Prostate gland (tissue), 2 donors: ENCODE measurements at places on chromosomes 16 and 17. TPM values are rescaled to one million over a fixed set of nuclear protein-coding genes. Genes with fewer than 3 reads are reported as not detected.
A peak's percentile ranks its signal among the peaks of the same experiment; 100 is the strongest.

DNA sequence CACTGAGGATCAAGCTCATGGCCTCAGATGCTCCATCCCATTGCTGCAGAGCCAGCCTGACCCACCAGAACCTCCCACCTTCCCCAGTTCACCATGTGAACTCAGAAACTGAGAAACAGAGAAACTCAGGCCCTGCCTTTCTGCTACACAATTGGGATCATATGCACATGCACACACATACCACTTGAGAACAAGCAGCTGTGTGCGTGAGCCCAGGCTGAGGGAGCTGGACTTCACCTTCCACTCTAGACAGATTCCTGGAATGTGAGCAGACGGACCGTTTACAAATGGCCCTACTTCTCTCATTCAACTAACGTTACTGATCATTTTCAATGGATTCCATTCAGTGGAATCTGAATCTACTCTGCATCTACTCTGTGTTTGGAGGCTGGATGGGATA is 1.7 kb upstream of the SPEM2 start:
- H3K27me3 ChIP-seq: no peaks in the 10 kb centered on the region
- DNase-seq: no peak
- H3K27ac ChIP-seq: no peak overlapping the region

DNA sequence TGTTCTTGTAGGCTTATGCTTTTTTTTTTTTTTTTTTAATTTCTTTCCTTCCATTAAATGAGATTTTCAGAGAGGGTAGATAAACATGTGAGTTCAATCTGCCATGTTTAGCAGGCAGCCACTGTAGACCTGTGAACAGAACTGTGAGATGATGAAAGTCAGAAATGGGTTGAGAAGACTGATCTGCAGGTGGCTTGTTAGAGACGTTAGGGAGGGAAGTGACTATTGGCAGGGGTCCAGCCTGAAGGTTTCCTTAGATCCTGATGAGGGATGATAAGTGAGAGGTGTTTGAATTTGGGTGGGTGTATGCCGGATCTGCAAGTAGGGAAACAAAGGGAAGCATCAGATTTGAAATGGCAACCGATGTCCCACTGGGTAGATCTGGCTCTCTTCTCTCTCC is 157.8 kb downstream of the HS3ST3B1 start:
- H3K27ac ChIP-seq: no peak overlapping the region
- no peak for DNase-seq
- H3K27me3 ChIP-seq: no peaks in the 10 kb centered on the region
- no peaks in the 10 kb centered on the region for H3K36me3 ChIP-seq
- no peak overlapping the region for H3K4me3 ChIP-seq
- H3K4me1 ChIP-seq: no peaks in the 10 kb centered on the region

DNA sequence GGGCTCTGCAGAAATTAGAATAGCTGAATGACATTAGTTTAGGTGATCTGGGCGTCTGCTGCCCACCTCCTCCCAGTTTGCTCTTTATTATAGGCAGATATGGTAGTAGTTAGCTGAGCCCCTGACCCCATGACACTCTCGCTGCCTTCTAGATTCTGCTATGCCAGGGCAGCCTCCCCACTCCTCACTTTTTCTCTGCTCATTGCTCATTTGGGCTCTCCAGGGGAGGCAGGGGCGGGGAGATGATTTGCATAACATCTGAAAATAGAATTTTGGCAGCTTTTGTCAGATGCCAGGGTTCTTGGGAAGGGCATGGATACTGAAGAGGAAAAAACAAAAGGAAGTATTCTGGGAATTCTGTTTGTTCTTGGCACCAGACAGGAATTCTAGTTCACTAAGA is 78.0 kb upstream of the GAS7 start:
- no peak for DNase-seq
- no peak overlapping the region for H3K27ac ChIP-seq
- no peak overlapping the region for H3K4me3 ChIP-seq
- H3K36me3 ChIP-seq: no peaks in the 10 kb centered on the region
- no peaks in the 10 kb centered on the region for H3K27me3 ChIP-seq

GRCh38 chr17:73010414-73010813 is 82.1 kb downstream of the SLC39A11 start:
- H3K4me1 ChIP-seq: no peaks in the 10 kb centered on the region
- DNase-seq: no peak
- H3K36me3 ChIP-seq: no peaks in the 10 kb centered on the region
- H3K27me3 ChIP-seq: no peaks in the 10 kb centered on the region
- H3K4me3 ChIP-seq: no peak overlapping the region

DNA sequence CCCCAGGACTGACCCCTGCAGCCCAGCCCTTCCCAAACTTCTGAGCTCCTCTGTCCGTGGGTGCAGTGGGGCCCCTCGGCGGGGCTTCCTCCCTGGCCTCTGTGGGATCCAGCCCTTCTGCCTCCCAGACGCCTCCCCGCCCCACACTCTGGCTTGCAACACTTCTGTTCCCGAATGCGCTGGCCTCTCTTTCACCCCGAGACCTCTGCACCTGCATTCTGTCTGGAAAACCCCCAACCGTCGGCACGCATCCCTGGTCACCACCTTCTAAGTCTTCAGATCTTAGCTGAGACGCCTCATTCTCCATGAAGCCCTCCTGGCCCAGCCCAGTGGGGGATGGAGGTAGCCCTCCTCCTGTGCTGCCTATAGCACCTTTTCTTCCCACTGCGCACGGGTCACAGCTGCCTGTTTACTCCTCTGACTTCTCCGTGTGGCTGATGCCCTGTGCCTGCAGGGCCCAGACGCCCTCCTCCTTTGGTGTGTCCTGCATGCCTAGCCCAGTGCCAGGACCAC is 26.4 kb downstream of the TMEM235 start:
- no peak for DNase-seq
- H3K4me3 ChIP-seq: no peak overlapping the region
- H3K27ac ChIP-seq: no peak overlapping the region
- H3K27me3 ChIP-seq: no peaks in the 10 kb centered on the region

DNA sequence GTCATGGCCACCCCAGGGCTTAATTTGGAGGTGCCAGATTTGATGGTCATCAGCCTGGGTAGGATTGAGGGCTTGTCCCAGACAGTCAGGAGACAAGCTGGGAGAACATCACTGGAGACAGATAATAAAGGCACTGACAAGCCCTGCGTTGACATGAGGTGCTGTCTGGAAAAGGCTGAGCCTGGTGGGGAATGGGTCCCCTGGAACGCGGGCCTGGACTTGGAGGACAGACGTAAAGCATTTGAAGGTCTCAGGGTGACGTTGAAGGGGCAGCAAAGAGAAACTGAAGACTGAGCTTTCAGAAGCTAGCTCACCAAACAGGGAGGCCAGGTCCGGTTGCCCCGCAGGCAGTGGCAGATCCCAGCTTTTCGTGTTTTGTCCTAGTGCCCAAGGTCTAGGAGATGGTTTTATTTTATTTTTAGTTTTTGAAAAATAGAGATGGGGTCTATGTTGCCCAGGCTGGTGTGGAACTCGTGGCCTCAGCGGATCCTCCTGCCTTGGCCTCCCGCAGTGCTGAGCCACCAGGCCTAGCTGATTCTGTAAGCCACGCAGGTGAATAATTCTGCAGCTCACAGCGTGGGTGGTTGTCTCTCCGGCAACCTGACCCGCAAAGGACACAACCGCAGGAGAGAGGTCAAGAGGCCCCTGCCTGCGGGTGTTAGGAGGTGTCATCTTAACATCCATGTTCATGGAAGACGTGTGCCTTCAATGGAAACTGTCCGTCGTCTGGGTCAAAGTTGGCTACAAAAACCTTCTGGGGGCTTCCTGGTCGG is 37.6 kb downstream of the METRNL start:
- H3K4me1 ChIP-seq: no peaks in the 10 kb centered on the region
- no peaks in the 10 kb centered on the region for H3K27me3 ChIP-seq
- no peak overlapping the region for H3K27ac ChIP-seq
- no peak for DNase-seq

DNA sequence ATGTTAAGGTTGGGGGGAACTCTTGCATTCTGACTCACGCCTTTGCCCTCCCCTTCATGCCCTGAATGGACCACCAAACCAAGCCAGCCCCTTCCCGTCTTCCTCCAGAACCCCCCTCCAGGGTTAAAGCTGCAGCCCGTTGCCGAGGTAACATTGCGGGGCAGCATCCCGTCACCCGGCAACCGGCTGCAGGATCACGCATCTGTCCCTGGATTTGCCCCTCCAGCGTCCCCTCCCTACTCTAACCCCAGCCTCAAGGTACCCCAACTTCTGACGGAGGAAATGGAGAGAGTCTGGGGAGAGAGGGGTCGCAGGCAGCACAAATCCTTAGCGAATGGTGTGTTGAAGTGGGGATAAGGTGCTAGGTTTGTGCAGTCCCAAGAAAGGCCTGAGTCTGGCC is 563 bp upstream of the NLGN2 start:
- H3K27ac ChIP-seq: no peak overlapping the region
- no peak for DNase-seq
- H3K36me3 ChIP-seq: no peaks in the 10 kb centered on the region
- H3K4me3 ChIP-seq: no peak overlapping the region

- no peaks in the 10 kb centered on the region for H3K36me3 ChIP-seq
- no peaks in the 10 kb centered on the region for H3K27me3 ChIP-seq
- no peaks in the 10 kb centered on the region for H3K4me1 ChIP-seq
- H3K27ac ChIP-seq: no peak overlapping the region
Observed at GRCh38 chr17:50828508-50829170, 6.7 kb upstream of the WFIKKN2 start.

- DNase-seq: peak; percentile 22
- H3K4me1 ChIP-seq: peaks cover 7% of the 10 kb centered on the region
- H3K27me3 ChIP-seq: no peaks in the 10 kb centered on the region
- H3K4me3 ChIP-seq: peak overlapping the region; percentile 80
Observed at GRCh38 chr16:46972429-46973206, 856 bp downstream of the DNAJA2 start.

DNA sequence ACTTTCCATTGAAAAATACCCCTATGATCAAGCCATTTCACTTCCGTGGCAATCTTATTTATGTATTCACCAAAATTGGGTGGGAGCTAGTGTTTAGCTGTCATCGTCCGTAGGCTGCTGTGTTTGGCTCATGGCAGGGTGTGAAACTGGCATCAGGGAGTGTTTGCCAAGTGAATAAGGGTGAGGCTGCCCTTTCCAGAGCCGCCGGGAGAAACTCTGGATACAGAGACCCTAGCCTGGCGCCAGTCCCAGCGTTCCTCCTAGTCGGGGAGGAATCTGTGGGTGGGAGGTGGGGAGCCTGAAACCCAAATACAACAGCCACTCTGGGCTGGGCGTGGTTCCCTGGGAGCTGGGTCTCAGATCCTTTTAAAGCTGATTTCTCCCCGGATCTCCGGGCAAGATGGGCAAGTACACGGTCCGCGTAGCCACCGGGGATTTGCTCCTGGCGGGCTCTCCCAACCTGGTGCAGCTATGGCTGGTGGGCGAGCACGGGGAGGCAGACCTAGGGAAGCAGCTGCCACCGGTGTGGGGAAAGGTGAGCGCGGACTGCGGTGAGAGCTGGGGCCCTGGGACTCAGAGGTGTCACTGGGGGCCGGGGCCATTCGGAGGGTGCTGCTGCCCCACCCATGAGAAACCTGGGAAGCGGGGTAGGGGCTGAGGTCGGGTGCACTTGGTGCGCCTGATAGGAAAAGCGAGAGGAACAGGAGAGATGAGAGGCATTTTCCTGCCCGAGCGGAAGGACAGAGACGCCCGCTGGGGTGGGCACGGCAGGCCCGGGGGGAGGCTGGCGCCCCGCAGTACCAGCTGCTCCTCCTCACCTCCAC is 62.1 kb upstream of the TEKT1 start:
- H3K27me3 ChIP-seq: peaks cover 3% of the 10 kb centered on the region
- no peaks in the 10 kb centered on the region for H3K4me1 ChIP-seq
- H3K27ac ChIP-seq: no peak overlapping the region
- no peak for DNase-seq

- no peak overlapping the region for H3K4me3 ChIP-seq
- H3K36me3 ChIP-seq: no peaks in the 10 kb centered on the region
- H3K27me3 ChIP-seq: no peaks in the 10 kb centered on the region
- DNase-seq: no peak
- H3K27ac ChIP-seq: no peak overlapping the region
Observed at GRCh38 chr17:70096861-70097260, 21.8 kb downstream of the KCNJ16 start.

DNA sequence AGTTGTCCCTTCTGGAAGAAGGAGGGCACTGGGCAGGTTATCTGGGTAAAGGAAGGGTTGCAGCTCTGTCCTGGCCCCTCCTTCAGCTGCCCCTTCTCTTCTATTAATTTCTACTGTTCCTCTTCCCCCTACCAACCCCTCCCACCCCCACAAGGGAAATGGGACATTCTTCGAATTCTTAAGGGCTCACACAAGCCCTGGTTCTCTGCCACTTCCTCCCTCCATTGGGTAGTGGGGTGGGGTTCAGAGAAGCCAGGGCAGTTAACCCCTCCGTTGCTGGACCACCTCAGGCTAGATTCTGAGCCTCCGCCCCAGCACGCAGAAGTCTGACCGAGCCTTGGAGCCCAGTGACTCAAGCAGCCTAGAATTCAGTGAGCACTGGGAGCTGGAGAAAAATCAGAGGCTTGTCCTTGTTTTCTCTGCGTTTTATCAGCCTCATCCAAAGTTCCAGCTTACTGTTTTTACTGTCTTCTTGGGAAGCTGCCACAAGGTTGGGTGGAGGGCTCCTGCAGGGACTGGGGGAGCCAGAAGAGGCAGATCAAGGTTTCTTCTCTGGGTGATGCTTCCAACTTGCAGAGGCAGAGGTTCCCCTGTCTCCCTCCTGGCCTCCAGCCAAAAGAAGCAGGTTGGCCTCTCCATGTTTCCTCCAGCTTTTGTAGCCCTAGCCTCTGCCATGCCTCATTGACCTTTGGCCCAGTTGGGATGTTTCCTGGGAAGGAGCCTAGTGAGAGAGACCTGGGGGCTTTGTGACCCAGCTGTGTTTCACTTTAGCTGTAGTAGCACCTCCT is 10.2 kb downstream of the LASP1 start:
- H3K36me3 ChIP-seq: no peaks in the 10 kb centered on the region
- no peak overlapping the region for H3K4me3 ChIP-seq
- H3K27ac ChIP-seq: no peak overlapping the region
- H3K4me1 ChIP-seq: peaks cover 10% of the 10 kb centered on the region
- no peak for DNase-seq

The WFDC1 gene
- total RNA-seq: 80.8 TPM

The TNFRSF12A gene
- total RNA-seq: 59.0 TPM

The KRT33A gene
- total RNA-seq: not detected

The FOXF1 gene
- 6.9 TPM for total RNA-seq

The TPSD1 gene
- 1.9 TPM for total RNA-seq

The TAOK1 gene
- total RNA-seq: 80.5 TPM

The MARVELD3 gene
- 20.0 TPM for total RNA-seq

The AOC3 gene
- 20.7 TPM for total RNA-seq

The CDC6 gene
- 2.1 TPM for total RNA-seq

The TMEM98 gene
- 206 TPM for total RNA-seq
